ENCODE measurements at places on chromosomes 5 and 9. TPM values are rescaled to one million over a fixed set of nuclear protein-coding genes. Genes with fewer than 3 reads are reported as not detected.

DNA sequence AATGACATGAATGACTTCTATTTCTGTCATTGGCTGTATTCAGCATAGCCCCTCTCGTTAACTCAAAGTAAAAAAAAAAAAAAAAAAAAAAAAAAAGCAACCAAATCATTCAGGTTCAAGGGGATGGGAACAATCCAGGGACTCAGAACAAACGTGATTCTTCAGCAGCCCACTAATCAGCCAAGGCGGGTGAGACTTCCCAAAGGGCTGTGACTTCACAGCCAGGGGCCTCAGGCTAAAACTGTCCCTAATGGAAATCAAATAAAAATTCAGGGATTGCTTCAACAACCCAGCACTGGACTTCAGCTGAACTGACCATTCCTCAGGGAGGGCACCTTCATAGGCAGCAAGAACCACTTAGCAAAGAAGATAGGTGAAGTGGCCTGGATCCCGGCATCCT is 86.2 kb upstream of the FAM169A start:
- DNase-seq, result no peak

GRCh38 chr9:126620478-126620877 is 6.8 kb downstream of the LMX1B start:
- no peak for DNase-seq

DNA sequence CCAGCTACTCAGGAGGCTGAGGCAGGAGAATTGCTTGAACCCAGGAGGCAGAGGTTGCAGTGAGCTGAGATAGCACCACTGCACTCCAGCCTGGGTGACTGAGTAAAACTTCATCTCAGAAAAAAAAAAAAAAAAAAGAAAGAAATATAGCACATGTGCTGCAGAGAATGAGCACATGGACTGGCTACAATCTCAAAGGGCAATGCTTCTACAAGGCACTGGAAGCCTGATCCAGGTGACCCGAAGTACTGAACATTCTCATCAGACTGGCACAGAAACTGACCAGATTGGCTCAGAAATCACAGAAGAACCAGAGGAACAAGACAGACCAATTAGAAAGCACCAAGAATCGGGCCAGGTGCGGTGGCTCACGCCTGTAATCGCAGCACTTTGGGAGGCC is 4.8 kb downstream of the DYNC2I2 start:
- no peak for DNase-seq

Gene FAM163B
- not detected for total RNA-seq

Measured in IMR-90 (cell line).